Right atrium auricular region (tissue), 2 donors: ENCODE measurements at places on chromosomes 11 and 22.

GRCh38 chr11:64294774-64295173, 3.7 kb downstream of the KCNK4 start:
- H3K36me3 ChIP-seq = no peaks in the 10 kb centered on the region
- H3K4me1 ChIP-seq = peaks cover 28% of the 10 kb centered on the region
- peaks cover 21% of the 10 kb centered on the region for H3K27me3 ChIP-seq
- H3K4me3 ChIP-seq = no peak overlapping the region
- DNase-seq = no peak

DNA sequence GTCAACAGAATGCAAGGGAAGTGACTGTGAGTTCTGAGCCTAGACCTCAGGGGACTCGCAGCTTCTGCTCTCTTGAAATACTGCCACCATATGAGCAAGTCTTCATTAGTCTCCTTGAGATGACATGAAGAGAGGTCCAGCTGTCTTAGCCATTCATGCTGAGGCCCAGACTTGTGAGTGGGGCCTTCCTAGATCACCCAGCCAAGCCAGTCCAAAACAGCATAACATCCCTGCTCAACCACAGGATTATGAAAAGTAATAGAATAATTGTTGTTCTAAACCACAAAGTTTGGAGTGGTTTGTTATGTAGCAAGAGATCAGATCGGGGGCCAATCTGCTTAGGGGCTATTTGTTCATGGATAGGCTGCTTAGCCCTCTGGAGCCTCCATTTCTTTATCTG, 54.9 kb upstream of the HTATIP2 start:
- H3K27ac ChIP-seq = no peak overlapping the region
- H3K4me1 ChIP-seq = no peaks in the 10 kb centered on the region
- H3K27me3 ChIP-seq = no peaks in the 10 kb centered on the region
- DNase-seq = no peak
- H3K4me3 ChIP-seq = no peak overlapping the region

GRCh38 chr22:47089796-47090460, 327.5 kb downstream of the TBC1D22A start:
- H3K27ac ChIP-seq = no peak overlapping the region
- no peak for DNase-seq
- H3K4me3 ChIP-seq = no peak overlapping the region
- H3K4me1 ChIP-seq = peaks cover 8% of the 10 kb centered on the region

GRCh38 chr11:117456027-117456720, 128.5 kb downstream of the CEP164 start:
- DNase-seq = no peak
- no peaks in the 10 kb centered on the region for H3K27me3 ChIP-seq
- no peak overlapping the region for H3K4me3 ChIP-seq
- no peaks in the 10 kb centered on the region for H3K4me1 ChIP-seq
- H3K36me3 ChIP-seq = no peaks in the 10 kb centered on the region

DNA sequence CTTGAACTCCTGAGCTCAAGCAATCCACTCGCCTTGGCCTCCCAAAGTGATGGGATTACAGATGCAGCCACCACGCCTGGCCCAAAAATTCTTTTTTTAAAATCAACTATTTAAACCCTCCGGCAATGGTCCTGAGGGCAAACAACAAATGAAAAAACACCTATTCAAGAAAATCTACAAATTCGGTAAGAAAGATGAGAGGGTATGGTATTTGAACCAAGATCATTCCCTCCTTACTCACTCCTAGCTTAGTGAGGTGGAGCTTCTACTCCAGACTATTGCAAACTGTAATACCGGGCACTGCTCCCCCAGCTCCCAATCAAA, 2.1 kb downstream of the NF2 start:
- H3K27ac ChIP-seq = no peak overlapping the region
- H3K4me3 ChIP-seq = no peak overlapping the region
- no peaks in the 10 kb centered on the region for H3K36me3 ChIP-seq
- DNase-seq = no peak

DNA sequence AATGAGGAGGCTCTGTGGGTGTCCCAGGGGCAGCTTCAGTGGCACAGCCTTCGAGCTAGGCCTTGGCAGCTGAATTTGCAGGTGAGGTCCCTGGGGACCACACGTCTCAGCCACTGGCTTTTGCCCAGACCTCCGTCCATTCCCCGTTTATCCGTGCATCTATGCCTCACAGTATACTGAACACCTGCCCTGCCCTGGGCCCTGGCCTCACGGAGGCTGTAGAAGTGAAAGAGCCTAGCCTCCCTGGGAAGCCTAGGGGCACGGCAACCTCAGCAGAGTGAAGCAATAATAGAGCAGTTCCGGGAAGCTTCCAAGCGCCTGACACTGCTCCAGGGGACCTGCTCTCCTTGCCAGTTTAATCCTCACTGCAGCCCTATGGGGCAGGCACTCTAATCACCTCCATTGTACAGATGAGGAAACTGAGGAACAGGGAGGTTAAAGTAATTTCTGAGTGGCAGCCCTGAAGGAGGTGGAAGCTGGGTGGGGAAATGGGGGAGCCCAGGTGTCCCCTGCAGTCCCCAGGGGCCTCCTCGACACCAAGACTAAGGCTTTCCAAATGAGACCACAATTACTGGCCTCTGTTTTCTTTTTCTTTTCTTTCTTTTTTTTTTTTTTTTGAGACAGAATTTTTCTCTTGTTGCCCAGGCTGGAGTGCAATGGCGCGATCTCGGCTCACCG, 2.7 kb upstream of the NFAM1 start:
- H3K4me3 ChIP-seq = no peak overlapping the region
- no peak overlapping the region for H3K27ac ChIP-seq
- H3K4me1 ChIP-seq = no peaks in the 10 kb centered on the region
- no peak for DNase-seq
- no peaks in the 10 kb centered on the region for H3K27me3 ChIP-seq

- H3K36me3 ChIP-seq = no peaks in the 10 kb centered on the region
- no peak for DNase-seq
- H3K4me3 ChIP-seq = no peak overlapping the region
- no peak overlapping the region for H3K27ac ChIP-seq
- no peaks in the 10 kb centered on the region for H3K27me3 ChIP-seq
Observed at GRCh38 chr11:122131126-122131525, 15.1 kb upstream of the BLID start.
